ENCODE measurements at places on chromosomes 6 and 20. TPM values are rescaled to one million over a fixed set of nuclear protein-coding genes. Genes with fewer than 3 reads are reported as not detected.

Gene NKX2-2
- not detected for polyA plus RNA-seq

Gene DEFB127
- not detected for polyA plus RNA-seq

Gene MRAP2
- polyA plus RNA-seq: 21.4 TPM

Gene CNR1
- 0.41 TPM for polyA plus RNA-seq

Gene CCN6
- polyA plus RNA-seq: 0.28 TPM

Gene ERVFRD-1
- 0.08 TPM for polyA plus RNA-seq

GRCh38 chr6:30363459-30363858 is 18.5 kb downstream of the RPP21 start:
- no peak for DNase-seq

- DNase-seq: peak; percentile 53
These were observed 59.8 kb downstream of the NEDD9 start for GRCh38 chr6:11172501-11173327.

DNA sequence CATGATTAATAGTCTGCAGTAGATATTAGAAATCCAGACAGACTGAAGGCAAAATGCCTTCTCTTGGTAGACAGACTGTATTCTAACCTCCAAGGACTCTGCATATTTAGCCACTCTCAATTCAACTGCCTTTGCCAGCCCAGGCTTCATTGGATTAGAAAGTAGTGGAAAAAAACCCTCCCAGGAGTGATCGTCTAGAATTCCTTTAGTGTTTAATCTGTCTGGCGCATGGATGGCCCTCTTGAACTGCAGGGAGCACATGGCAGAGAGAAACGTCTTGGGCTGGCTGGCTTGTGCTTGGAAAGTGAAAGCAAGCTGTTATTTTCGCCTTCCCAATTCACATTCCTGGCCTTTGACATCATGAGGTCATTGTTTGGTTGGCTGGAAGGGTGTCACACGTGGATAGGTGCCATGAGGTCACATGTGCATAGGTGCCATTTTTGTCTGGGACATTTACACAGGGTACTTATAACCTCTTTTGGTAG is 30.9 kb upstream of the NEDD9 start:
- DNase-seq: peak; percentile 73

- no peak for DNase-seq
These were observed 42.9 kb downstream of the CDH26 start for GRCh38 chr20:60001108-60001507.

DNA sequence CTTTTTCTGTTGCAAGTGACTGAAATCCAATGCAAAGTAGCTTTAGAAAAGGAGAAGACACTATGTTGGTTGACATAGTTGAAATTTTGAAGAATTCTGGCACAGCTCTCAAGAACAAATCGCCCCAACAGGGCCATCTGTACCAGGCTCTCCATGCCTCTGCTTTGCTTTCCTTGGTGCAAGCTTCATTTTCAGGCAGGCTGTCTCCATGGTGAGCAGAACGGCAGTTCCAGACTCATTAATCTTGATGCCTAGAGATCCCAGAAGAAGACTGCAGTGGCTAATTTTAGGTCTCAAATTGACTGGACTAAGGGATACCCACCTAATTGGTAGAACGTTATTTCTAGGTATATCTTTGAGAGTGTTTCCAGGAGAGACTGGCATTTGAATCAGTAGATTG is 950.7 kb upstream of the FLRT3 start:
- DNase-seq: no peak

DNA sequence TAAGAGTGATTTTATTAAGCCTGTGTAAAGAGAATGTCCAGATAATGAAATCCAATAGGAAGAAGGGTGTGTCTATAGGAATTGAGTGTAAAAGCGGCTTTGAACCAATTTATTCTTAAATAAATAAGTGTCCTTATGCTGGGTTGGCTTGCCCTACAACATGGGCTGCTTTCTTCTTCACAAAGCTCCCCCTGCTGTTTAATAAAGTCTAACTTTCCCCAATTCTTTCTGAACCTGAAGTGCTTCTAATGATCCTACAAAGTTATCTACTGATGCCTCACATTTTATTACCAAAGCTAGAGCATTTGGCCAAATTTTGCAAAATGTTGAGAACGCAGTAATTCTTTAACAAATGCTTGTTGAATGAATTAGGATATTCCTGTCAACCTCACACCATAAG is 36.3 kb upstream of the SIRT5 start:
- peak; percentile 30 for DNase-seq

DNA sequence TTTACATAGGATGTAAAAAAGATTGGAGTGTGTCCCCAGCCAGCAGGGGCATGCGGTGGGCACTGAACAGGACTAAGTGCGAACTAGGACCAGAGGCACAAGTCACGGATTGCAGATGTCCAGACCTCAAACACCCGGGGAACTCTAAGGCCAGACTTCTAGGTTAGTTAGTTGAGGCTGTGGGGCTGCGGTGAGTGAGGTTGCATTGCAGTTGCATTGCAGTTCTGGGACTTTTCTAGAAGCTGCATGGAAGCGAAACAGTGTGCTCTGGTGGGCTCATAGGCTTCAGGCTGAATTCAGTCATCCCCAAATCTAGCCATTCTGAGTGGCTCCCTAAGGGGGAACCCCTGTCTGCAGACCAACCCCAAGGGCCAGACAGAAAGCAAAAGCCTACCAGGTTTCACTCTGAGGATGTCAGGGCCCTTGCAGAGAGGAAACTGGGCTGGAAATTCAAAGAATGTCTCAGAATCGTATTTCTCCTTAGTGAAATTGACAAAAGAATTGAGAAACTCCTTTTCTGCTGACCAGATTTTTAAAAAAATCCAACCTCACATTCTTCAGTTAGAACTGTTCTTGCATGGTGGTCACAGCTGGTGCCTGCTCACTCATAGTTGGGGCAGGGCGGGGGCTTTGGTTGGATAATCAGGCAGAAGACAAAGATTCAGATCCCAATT is 182.8 kb downstream of the ZDHHC14 start:
- DNase-seq: no peak

DNA sequence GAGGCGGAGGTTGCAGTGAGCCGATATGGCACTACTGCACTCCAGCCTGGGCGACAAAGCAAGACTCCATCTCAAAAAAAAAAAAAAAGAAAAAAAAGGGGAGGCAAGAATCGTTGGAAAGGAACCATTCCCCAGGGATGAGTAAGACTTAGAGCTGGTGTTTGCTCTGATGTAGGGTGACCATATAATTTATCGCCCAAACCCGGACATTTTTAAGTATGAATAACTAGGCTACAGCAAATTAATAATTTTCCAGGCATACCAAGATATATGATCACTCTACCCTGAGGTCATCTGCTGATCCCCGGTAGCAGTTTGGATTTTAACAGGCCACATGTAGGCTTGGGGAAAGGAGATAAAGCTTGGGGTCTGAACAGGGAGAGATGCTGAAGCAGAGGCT is 260.9 kb downstream of the BTBD9 start:
- no peak for DNase-seq

DNA sequence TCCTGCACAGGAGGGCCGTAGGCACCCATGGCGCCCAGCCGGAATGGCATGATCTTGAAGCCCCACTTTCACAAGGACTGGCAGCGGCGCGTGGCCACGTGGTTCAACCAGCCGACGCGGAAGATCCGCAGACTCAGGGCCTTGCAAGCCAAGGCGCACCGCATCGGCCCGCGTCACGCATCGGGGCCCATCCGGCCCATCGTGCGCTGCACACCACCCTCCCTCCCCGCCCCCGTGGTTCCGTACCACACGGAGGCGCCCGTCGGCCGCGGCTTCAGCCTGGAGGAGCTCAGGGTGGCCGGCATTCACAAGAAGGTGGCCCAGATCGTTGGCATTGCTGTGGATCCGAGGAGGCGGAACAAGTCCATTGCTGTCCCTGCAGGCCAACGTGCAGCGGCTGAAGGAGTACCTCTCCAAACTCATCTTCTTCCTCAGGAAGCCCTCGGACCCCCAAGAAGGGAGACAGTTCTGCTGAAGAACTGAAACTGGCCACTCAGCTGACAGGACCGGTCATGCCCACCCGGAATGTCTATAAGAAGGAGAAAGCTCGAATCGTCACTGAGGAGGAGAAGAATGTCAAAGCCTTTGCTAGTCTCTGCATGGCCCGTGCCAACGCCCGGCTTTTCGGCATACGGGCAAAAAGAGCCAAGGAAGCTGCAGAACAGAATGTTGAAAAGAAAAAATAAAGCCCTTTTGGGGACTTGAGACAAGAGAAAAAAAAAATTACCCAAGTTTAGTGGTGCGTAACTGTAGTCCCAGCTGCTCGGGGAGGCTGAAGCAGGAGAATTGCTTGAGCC is 9.9 kb upstream of the NCOA5 start:
- no peak for DNase-seq

- DNase-seq: no peak
These were observed 36.4 kb downstream of the XRN2 start for GRCh38 chr20:21339499-21339898.

- no peak for DNase-seq
These were observed 113.3 kb upstream of the NUP153 start for GRCh38 chr6:17820055-17820454.

GRCh38 chr6:81863123-81863522 is 110.6 kb upstream of the TENT5A start:
- no peak for DNase-seq

DNA sequence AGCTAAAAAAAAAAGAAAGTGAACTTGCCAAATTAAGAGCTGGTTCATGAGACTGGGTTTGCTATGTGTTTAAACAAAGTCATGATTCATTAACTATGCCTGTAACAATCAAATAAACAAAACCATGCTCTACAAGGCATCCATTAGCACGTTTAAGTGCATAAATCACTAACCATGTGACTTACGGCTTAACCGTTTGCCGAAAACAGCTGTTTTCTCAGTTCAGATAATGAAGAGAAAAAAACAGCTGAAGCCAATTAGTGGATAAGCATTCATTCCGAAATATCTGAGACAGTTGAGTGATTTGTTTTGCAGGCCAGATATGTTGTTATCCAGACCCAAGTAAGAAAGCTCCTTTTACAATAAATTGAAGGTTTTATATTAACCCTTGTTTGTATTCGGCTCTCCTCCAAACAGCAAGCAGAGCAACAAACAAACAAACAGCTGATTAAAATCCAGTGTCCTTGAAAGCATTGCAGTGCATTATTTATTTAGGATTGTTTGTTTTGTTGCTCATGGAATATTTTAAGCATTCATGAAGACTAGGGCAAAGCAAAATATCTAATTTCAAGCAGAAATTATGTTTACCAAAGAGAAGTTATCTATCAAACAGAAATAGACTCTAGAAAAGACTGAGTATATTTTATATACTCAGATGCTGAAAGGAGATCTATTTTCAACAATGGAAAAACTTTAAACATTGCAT is 343.5 kb downstream of the RFPL4B start:
- DNase-seq: peak; percentile 55

GRCh38 chr20:14116037-14116436 is 120.7 kb downstream of the MACROD2 start:
- DNase-seq: no peak
